ENCODE measurements at places on chromosomes 3 and 15. TPM values are rescaled to one million over a fixed set of nuclear protein-coding genes. Genes with fewer than 3 reads are reported as not detected.

GRCh38 chr15:47461652-47462141, 255.6 kb upstream of the SEMA6D start:
- no peak for DNase-seq

GRCh38 chr15:41571948-41572347, 12.9 kb downstream of the TYRO3 start:
- no peak for DNase-seq

DNA sequence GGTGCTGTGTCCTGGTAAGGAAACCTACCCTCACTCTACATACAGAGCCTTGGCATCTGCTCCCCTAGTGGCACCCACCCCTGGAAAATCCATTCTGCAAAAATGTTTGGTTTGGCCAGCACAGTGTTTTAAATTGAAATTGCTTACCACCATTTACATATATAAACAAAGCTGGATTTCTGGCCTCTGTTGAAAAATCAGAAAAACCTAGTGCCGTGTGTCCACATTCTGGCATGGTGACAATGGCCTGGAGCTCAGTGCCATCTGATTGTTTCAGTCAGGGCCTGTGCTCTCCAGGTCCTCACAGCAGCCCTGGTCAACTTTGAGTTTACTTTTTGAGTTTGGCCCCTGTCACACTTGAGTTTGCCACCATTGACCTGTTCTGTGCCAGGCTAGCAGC, 2.9 kb upstream of the IL17RC start:
- no peak for DNase-seq

GRCh38 chr3:166498446-166498845, 661.2 kb upstream of the BCHE start:
- no peak for DNase-seq

GRCh38 chr3:139917226-139917785, 17.7 kb upstream of the CLSTN2 start:
- DNase-seq, result no peak

DNA sequence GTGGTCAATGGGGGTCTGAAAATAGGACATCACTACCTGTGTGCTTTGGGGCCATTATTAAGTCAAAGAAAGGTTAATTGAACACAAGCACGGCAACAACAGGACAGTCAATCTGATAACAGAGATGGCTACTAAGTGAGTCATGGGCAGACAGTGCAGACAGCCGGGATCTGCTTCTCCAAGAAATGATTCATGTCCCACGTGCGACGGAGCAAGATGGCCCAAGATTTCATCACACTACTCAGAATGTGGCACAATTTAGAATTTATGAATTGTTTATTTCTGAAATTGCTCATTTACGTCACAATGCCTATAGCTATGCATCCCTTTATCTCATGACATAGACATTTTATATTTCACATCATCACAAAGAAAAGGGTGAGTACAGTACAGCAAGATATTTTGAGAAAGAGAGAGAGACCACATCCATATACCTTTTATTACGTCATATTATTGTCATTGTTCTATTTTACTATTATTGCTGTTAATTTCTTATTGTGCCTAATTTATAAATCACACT, 770.6 kb upstream of the NR2F2 start:
- DNase-seq, result no peak

GRCh38 chr3:73601011-73601410, 23.7 kb downstream of the PDZRN3 start:
- no peak for DNase-seq

- no peak for DNase-seq
Measured at GRCh38 chr3:143875546-143875945, 27.3 kb upstream of the SLC9A9 start.

DNA sequence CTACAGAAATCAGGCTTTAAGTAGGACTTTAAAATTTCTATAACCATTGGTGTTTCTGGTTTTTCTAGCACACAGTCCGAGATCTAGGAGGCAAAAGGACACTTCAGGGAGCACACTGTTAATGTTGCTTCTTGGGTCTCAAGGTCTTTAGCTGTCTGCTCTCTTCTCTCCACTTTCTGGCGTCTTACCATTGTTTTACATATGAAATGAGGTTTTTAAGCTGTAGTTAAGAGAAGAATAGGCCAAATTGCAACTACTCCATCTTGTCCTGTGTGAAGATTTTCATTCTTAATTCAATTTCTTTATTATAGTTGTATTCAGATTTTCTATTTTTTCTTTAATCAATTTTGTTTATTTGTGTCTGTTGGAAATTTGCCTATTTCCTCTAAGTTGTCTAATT, 151.4 kb downstream of the WNT7A start:
- DNase-seq, result no peak

GRCh38 chr3:49415931-49416601, 3.8 kb downstream of the TCTA start:
- no peak for DNase-seq

DNA sequence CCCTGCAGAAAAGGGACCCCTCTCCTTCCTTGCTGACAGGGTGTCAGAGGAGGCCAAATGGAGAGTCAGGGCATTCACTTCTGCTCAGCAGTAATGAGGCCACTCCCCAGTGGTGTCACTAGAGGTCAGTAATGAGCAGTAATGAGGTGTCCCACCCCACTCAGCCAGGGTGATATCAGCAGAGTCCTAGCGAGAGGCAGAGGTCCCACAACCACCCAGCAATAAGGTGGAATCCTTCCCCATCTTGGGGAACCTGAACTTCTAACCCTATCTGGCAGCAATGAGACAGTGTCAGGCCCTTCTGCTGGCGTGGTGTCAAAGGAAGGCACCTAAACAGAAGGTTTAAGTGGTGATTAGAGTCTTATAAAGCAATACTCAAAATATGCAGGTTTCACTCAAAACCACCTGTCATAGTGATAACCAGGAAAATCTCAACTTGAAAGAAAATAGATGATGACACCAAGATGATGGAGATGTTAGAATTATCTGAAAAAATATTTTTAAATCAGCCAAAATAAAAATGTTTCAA, 12.9 kb downstream of the OCA2 start:
- DNase-seq, result peak; percentile 54

- DNase-seq, result no peak
Measured at GRCh38 chr3:154156530-154156929, 35.3 kb downstream of the ARHGEF26 start.

- DNase-seq, result no peak
Measured at GRCh38 chr3:32387512-32387911, 4.1 kb upstream of the CMTM7 start.

- no peak for DNase-seq
Measured at GRCh38 chr3:154886437-154886836, 193.7 kb upstream of the MME start.

DNA sequence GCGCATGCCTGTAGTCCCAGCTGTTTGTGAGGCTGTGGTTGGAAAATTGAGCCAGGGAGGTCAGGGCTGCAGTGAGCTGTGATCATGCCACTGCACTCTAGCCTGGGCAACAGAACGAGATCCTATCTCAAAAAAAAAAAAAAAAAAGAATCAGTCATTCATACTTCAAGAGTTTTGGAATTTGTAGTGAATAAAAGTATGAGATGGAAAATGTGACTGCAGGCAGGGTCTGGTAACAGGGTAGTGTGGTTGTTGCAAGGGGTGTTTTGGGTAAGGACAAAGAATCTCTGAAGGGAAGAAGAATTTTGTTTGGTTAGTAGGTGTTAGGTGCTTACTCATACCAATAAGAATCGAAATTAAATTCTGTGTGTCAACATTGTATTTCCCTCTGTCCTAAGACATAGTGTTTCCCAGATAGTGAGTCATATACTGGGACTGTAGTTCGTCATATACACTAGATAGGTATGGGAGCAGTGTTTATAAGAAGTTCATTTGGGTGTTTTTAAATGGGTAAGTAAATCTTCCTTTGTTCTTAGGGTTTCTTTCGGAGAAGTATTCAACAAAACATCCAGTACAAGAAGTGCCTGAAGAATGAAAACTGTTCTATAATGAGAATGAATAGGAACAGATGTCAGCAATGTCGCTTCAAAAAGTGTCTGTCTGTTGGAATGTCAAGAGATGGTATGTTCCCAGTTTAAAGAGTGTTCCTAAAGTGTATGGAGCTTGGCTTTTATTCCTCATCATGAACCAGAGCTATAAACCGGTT, 14.2 kb downstream of the NR1D2 start:
- DNase-seq, result no peak

GRCh38 chr15:85757939-85758654, 36.6 kb downstream of the KLHL25 start:
- DNase-seq, result no peak

DNA sequence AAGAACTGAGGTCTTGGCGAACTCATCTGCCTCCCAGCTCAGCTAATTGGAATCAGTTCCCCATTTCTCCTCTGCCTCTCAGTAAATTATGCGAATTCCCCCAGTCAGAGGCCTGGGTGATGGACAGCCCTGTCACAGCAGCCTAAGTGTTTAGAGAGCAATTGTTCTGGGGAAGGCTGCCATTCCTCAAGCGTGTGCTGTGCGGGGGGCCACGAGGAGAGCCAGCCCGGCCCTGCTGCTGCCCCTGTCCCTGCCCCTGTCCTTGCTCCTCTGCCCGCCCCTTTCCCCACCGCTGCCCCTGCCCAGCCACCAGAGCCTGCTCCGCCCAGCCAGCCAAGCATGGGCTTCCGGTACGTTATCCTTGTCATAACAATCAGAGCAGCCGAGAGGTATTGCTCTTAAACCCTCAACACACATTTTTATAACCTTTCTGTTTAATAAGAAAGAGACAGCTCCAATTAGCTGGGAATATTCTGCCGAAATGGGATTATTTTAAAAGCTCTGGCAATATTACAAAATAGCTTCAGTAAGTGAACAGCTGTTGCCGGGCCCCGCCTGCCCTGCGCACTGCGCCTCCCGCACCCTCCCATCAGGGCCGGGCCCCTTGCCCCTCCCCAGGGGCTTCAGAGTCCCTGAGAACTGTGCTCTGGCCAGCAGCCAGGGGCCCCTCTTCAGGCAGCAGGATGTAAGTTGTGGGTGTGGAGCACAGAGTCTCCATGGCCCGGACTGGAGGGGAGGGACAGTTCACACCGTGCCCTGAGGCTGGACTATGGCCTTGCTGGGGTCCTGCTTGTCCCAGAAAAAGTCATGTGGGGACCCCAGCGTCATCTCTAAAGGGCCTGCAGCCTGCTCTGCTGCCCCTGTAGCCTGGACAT, 12.4 kb upstream of the CACNA2D2 start:
- peak; percentile 53 for DNase-seq

DNA sequence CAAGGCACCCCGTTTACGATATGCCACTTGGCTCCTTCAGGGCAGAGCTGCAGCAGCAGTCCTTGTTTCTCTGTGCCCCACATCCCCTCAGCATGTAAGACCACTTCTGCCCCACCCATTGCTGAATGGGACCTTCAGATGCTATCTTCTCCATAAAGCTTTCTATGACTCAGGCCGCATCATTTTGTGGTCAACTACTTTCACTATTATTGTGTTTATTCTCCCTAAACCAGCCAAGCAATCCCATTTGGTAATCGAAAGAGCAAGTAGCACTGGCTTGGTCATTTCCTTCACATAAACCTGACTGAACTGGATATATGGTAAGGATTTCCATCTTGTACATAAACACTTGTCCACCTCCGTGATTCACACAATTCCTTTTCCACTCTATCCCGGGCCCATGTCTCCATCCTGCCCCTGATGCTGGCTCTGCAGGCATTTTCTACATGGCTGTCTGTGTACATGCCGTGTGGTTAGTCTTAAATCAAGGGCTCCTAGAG, 25.7 kb downstream of the LIPC start:
- no peak for DNase-seq

DNA sequence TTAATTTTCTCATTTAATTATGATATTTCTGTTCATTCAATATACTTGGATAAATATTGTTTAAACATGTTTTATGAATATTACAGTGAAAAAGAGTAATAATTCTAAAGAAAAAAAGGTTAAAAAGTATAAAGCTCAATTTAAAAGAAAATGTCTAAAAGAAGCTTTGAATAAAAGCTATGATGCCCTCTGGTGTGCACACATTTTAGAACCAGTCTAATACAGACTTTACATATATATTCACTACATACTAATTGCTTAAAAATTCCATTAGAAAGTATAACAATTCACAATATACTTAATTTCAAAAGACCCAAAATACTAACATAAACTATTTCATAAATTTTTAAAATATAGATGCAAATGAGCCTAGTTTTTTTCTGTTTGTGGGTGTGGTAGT, 909.1 kb upstream of the ROBO1 start:
- DNase-seq, result no peak

GRCh38 chr3:50246517-50246954, 10.5 kb downstream of the GNAI2 start:
- no peak for DNase-seq

DNA sequence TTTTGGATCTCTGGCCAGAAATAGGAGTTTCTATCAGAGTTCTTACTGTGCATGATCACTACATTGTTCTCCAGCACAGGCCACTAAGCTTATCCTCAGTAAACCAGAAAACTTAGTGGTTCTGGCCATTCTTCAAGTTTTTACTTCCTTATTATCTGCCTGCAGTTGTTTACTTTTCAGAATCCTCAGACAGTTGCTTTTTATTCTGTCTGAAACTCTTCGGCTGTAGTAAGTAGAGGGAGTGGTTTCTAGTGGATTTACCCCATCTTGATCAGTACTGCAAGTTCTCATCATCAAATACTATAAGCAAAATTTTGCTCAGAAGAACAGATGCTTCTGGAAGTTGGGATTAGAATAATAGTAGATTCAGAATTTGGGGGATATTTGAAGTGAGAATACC, 193.0 kb upstream of the RARB start:
- DNase-seq, result no peak

DNA sequence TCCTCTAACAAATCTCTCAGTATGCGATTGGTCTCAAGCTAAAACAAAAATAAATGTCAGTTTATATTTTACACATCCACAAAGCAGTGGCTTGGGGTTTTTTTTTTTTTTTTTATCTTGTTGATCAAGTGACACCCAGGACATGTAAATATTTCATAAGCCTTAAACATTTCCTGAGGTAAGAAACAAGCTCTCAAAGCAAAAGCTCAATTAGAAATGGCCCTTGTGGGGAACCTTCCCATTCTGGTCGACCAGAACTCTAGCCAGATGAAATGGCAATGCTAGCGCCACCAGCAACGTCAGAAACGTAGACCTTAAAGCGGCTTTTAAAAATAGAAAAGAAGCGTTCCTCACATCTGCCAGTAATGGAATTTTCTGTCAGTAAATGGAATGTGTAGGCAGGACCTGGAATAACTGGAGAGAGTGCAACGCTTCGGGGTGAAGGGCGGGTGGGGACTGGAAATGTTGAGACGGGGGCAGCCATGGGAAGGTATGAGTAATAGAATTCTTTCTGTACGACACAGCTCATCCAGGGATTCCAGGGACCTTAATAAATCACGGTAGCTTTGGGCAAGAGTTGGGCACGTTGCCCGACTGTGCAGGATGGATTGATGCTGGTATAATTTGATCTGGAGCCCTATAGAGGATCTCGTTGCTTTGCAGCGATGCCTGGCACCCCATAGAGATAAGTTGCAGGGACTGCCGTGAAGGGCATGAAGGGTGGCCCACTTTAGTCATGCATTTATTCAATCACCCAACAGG, 44.4 kb downstream of the BTD start:
- DNase-seq, result no peak

- no peak for DNase-seq
Measured at GRCh38 chr3:97883736-97884135, 61.9 kb downstream of the CRYBG3 start.

The HHATL gene
- total RNA-seq, result not detected

The AMIGO3 gene
- 0.89 TPM for total RNA-seq

The SLC15A2 gene
- total RNA-seq, result 1.4 TPM

The TRAIP gene
- 33.4 TPM for total RNA-seq

The OXTR gene
- 7.9 TPM for total RNA-seq

The ZFYVE19 gene
- 25.5 TPM for total RNA-seq

The GPR156 gene
- total RNA-seq, result 2.4 TPM

The MESP2 gene
- 0.36 TPM for total RNA-seq

The CGNL1 gene
- 1.2 TPM for total RNA-seq

The LARP6 gene
- total RNA-seq, result 20.5 TPM

The PCLAF gene
- total RNA-seq, result 84.3 TPM

The MPI gene
- 42.6 TPM for total RNA-seq

The RNU6-1 gene
- total RNA-seq, result not detected

The COLQ gene
- total RNA-seq, result 2.8 TPM

The RETNLB gene
- total RNA-seq, result not detected

The MIX23 gene
- total RNA-seq, result 60.1 TPM
